ENCODE measurements at places on chromosomes 16 and 17.

DNA sequence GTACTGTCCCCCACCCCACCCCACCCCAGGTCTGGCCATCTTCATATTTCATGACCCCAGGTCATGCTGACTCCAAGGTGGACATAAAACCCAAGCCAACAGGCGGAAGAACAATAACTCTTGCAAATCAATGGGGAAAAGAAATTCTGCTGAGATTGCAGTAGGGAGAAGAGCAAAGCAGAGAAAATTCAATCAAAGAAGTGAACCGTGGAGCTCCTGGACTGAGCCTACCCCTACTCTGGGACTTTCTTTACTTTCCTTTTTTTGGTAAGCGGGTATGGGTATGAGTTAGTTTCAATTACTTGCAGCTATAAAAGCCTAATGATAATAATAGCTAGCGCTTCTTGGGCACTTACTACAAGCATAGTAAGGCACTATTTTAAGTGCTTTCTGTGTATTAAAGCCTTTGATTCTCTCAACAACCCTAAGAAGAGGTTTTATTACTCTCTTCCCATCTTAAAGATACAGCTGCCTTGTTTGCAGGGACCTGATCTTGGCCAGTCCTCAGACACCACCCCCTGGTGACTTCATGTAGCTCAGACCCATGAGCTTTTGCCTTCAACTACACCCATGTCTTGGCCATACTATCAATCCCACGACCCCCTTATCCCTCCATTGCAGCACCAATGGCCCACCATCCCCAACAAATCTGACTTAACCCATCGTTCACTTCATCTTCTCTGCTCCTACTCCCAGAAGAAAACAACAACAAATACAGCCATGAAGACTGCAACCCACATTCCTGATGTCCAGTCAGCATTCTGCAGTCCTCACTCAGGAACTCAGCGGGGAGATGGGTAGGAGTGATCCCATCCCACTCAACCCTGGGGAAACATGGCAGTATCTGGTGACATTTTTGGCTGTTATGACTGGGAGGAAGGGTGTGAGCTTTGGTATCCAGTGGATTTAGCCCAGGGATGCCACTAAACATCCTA lies 4.4 kb downstream of the GGA2 start:
- no peak for DNase-seq

DNA sequence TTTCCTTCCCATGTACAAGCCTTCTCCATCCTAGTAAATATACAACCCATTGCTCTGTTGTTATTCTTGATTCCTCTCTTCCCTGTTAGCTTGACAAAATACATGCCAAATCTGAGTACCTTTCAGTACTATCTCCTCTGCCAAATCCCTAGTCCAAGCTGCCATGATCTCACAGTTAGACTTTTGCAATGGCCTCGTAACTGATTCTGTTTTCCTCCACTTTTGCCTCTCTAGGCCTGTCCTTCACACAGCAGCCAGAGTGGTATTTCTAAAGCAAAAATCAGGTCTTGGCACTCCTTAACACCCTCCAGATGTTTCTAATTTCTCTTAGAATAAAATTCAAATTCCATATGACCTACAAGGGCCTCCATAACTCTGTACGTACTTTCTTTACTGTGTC lies 153.0 kb upstream of the RBL2 start:
- DNase-seq = no peak

- DNase-seq = no peak
Observed at GRCh38 chr17:37698911-37699255, 46.0 kb downstream of the HNF1B start.

GRCh38 chr17:68184816-68185436 lies 62.9 kb upstream of the AMZ2 start:
- DNase-seq = no peak

DNA sequence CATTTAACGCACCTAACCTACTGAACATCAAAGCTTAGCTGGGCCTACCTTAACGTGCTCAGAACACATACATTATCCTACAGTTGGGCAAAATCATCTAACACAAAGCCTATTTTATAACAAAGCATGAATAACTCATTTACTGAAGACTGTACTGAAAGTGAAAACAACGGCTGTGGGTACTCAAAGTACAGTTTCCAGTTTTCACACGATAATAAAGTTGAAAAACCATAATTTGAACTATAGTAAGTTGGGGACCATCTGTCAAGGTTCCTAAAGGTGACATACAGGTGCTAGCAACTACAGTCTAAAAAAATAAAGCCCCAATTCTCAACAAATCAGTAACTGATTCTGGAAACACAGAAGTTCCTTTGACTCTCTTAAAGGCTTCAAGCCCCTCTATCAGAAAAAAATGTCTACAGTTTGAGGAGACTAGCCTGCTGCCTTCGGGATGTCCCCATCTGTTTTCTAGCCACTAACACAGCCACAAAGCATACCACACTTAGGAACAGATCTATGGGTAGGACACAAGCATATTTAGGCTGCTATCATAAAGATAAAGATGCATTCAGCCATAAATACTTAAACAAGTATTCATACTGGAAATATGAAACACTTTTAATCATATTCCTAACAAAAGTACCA lies 71.3 kb downstream of the KANSL1 start:
- DNase-seq = no peak

- DNase-seq = no peak
Observed at GRCh38 chr16:66459878-66460277, 32.8 kb downstream of the BEAN1 start.

GRCh38 chr16:60792437-60792836 lies 1243.8 kb downstream of the CDH8 start:
- no peak for DNase-seq

DNA sequence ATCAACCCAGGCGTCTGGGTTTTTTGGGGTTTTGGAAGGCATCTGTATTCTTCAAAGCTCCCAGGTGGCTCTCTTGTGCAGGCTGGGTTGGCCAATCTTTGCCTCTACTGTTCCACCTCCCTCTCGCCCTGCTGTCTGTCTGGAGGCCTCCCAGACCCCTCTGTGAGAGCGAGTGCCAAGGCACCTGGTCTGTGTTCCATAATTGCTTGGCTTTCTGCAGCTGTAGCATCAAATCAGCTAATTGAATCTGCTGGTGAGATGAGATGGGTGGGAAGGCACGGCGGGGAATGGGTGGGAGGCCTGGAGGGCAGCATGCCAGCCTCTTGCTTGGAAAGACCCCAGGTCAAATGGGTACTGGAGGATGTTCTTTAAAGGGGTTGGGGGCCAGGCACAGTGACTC lies 52.5 kb upstream of the CLEC19A start:
- DNase-seq = no peak

GRCh38 chr16:2468233-2468724 lies 2.8 kb upstream of the NTN3 start:
- DNase-seq = no peak

DNA sequence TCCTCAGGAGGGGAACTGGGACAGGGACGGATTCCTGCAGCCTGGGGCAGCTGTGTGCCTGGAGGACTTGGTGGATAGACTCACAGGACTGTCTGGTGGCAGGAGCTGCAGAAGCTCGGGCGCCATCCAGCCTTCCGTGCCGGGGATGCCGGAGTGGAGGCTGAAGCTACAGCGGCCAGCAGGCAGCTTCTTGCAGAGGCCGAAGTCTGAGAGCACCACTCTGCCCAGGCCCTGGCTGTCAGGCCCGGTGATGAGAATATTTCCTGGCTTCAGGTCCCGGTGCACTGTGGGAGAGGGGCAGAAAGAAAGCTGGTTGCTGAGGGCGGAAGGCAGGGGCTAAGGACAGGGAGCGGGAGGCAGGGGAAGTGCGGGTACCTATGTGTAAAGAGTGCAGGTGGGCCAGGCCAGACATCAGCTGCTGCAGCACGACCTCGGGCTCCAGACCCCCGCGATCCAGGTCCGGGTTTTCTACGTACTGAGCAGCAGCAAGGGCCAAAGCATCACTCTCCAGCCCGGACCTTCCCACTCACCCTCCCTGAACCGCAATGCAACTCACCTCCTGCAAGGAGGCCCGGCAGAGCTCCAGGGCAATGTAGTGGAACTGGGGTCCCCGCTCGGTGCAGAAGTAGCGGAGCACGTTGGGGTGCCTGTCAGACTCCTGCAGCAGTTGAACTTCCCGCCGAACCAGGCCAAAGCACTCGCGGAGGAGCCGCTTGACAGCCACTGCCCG lies 16.1 kb downstream of the PLK1 start:
- peak; percentile 70 for DNase-seq

GRCh38 chr17:63035695-63036094 lies 69.7 kb downstream of the TANC2 start:
- no peak for DNase-seq

DNA sequence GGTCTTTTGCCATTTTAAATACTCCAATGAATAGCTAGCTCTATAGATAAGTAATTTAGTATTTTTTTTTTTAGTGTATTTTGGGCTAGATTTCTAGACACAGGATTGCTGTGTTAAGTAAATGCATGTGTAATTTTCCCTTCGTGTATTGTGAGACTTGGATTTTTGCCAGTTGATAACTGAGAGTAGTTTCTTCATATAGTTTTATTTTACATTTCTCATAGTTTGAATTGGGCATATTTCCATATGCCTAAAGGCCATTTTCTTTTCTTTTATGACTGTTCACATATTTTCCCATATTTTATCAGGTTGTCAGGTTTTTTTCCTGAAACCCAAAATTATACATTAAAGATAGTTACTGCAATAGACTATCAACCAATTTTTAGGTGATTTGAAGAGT lies 59.4 kb downstream of the BPTF start:
- no peak for DNase-seq

- DNase-seq = no peak
Observed at GRCh38 chr17:44197107-44197506, 2.6 kb downstream of the ATXN7L3 start.

- DNase-seq = no peak
Observed at GRCh38 chr16:30892670-30893416, 1.0 kb downstream of the BCL7C start.

- no peak for DNase-seq
Observed at GRCh38 chr16:31080035-31080629, 5.9 kb downstream of the ZNF646 start.

- no peak for DNase-seq
Observed at GRCh38 chr17:73550556-73550955, 93.7 kb downstream of the SDK2 start.

DNA sequence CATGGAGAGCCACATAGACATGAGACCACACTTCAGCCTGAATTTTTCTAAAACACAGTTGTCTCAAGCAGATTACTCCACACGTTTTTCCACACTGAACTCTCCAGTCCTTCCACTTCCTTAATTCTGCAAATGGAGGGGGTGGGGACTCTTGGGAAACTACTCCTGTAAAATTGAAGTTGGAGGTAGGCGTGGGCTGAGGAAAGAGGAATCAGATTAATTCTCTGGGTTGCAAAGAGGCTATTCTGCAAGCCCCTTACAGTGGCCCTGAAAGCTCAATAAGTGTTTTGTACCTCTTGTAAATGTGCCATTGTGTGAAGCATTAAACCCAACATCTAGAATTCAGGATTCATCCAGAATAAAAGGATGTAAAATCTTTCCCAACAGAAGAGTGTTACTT lies 9.6 kb downstream of the MARVELD3 start:
- DNase-seq = no peak

DNA sequence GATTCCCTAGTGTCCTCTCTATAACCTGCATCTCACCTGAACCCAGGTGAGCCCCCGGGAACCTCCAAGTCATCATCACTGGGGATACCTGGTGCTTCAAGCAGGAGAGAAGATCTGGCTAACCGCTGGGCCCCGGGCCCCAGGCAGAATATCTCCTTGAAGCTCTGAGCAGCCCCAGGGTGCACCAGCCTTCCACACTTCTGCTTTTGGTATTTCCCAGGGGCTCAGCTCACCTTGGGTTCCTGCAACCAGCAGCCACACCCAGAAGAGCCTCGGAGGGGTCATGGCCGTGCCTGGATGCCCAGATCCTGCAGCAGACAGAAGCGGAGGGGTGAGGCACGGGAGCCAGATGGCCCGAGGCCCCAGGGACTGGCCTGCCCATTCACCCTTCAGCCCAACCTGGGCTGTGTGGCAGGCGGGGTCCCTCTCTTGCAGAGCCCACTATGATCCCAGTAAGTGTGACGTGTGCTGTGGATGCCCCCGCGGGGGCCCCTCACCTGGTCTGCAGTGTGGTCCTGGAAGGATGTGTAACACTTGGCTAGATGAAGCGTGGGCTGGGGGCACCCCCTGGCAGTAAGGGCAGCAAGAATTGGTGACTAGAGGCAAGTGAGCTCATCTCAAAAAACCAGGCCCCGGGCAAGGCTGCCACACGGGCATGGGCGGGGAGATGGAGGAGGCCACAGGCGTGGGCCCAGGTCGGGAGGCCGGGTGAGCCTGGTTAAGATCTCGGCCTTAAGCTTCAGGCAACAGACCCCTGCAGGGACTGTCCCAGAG lies 2.6 kb downstream of the LGALS3BP start:
- DNase-seq = no peak

- DNase-seq = no peak
Observed at GRCh38 chr16:27410761-27411160, 8.8 kb downstream of the IL21R start.

DNA sequence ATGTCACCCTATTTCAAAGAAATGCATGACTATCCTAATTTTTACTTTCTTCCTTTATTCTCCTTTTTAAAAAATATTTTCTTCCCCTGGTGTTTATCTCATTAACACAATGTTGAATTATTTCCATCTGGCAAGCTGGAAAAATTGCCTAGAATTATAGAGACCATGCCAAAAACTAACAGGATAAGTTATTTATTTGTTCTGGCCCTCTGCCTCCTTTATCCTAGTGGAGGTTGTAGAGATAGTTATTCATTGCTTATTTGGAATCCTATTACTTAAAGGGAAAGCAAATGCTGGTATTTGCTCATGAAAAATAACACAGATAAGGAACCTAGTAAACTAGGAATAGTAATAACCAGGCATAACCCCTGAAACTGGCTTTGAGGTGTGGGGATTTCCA lies 684.9 kb upstream of the KIF2B start:
- DNase-seq = no peak

- no peak for DNase-seq
Observed at GRCh38 chr17:49523706-49524472, 28.8 kb downstream of the NGFR start.

DNA sequence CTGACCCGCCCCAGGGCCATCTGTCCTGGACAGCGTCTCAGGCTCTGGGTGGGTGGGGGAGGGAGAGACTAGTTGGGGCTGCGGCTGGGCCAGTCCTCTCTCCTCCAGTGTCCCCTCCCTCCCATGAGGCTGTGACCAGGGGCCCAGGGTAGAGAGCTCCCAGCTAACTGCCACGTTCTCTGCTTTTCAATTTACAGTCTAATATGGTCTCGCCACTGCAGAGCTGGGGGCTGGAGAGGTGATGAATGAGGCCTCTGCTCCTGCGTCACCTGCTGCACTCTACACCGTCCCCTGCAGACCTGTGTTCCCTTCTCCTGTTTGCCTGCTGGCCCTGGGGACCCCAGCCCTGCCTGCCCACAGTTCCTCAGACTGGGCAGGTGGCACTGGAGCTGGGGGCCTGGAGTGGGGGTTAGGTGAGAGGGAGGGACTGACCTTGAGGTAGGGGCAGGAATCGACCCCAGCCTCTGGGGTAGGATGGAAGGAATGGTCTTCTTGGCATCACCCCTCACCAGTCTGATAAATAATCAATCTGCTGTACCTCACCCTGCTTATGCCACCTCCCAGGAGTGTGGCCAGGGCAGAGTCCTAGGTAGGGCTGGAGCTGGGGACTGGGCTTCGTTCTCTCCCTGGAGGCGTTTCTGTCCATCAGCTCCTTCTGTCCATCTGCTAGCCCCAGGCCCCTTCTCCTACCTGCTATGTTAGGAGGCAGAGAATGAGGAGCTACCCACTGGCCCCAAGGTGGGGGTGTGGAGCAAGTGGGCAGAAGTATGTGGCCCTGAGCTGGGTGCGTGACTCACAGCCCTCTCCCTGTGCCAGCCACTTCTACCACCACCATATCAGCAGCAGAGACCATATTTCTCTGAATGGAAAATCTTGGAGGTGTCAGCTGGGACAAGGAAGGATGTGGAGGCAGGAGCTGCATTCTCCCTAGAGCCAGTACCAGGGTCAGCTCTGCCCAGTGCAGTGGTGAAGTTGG lies 12.9 kb downstream of the SEZ6 start:
- no peak for DNase-seq

Data from iPS DF 6.9 (cell line).